ENCODE measurements at places on chromosomes 7 and 10.
A peak's percentile ranks its signal among the peaks of the same experiment; 100 is the strongest.

- H3K4me1 ChIP-seq: peaks cover 29% of the 10 kb centered on the region
- H3K27ac ChIP-seq: no peak overlapping the region
- H3K36me3 ChIP-seq: peaks cover 49% of the 10 kb centered on the region
- H3K27me3 ChIP-seq: no peaks in the 10 kb centered on the region
Measured at GRCh38 chr7:98283887-98284222, 2.4 kb downstream of the BRI3 start.

GRCh38 chr7:468681-469562 lies 50.7 kb downstream of the PDGFA start:
- H3K4me3 ChIP-seq: no peak overlapping the region
- no peaks in the 10 kb centered on the region for H3K4me1 ChIP-seq
- no peaks in the 10 kb centered on the region for H3K27me3 ChIP-seq
- peaks cover 4% of the 10 kb centered on the region for H3K36me3 ChIP-seq

DNA sequence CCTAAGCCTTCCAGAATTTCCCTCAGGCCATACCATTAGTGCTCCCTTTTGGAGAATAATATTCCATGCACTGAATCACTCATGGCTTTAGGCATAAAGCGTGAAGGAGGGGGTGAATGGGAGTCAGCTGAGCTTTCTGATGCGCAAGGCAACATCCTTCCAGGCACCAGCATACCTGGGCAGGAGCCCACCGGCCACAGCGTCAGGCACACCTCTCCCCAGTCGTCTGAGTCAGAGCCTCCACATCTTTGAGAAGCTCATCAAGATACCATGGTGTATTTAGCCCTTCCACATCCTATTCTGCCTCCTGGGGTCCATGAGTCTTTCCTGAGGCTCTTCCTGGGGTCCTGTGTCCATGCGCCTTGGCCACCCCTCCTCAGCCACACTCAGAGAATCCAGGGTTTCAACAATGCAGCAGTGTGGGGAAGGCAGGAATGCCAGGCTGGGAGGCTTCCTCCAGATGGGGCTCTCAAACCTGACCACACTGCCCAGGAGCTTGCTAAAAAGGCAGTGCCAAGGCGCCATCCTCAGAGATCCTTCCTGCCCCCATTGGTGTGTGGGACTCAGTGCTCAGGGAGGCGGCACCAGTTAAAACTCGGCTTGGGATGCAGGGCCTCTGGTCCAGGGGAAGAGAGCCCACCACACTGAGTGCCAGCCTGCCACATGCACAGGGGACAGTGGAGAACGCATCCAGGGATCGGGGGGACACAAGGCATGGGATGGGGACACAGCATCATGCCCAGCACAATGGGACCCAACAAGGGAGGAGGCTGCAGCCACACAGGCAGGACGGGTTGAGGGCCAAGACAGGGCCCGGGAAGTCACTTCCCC lies 31.6 kb downstream of the RASGEF1A start:
- H3K4me1 ChIP-seq: no peaks in the 10 kb centered on the region
- no peaks in the 10 kb centered on the region for H3K36me3 ChIP-seq
- no peak overlapping the region for H3K4me3 ChIP-seq
- peaks cover 53% of the 10 kb centered on the region for H3K27me3 ChIP-seq

DNA sequence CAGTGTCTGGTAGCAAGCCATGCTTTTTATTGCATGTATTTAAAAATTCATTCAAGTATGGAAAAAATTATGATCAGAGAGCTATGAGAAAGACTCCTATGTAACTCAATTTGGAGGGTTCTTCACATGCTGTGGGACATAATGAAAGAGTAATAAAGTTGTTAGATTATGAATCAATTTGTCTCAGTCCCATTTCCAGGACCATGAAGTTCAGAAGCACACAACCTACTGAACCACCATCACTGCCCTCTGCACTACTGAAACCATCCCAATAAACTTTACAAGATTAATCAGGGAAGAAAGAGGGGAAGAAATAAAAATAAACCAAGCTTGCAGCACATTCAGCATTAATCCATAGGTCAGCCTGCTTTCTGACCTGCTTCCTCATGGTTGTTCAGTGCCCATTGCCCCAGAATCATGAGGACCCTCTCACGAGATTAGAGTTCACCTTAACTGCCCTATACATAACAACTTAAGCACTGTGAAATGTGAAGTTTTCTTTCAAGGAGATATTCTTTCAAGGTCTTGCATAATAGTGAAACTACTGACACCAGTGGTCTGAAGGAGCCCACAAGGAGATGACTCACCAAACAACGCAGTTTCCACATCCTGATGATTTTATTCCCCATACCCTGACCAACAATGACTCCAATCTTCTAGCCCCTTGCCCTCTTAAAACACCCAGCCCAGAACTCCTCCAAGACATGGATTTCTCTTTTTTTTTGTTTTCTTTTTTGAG lies 171.5 kb upstream of the ADCY1 start:
- H3K4me3 ChIP-seq: no peak overlapping the region
- no peaks in the 10 kb centered on the region for H3K27me3 ChIP-seq
- no peaks in the 10 kb centered on the region for H3K4me1 ChIP-seq
- no peak for DNase-seq
- H3K36me3 ChIP-seq: no peaks in the 10 kb centered on the region
- H3K27ac ChIP-seq: no peak overlapping the region

DNA sequence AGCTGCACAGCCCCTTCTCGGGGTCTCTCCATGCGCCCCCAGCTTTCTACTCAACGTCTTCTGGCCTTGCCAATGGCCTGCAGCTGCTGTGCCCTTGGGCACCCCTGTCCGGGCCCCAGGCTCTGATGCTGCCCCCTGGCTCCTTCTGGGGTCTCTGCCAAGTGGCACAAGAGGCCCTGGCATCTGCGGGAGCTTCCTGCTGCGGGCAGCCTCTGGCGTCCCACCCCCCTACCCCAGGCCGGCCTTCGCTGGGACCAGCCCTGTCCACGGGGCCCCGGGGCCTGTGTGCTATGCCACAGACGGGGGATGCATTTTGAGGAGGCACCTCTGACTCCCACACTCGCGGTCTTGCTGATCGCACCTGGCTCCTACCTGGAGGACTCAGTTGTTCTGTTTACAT lies 2.3 kb downstream of the VENTX start:
- no peaks in the 10 kb centered on the region for H3K36me3 ChIP-seq
- H3K27ac ChIP-seq: no peak overlapping the region
- H3K4me3 ChIP-seq: no peak overlapping the region
- no peak for DNase-seq

- no peaks in the 10 kb centered on the region for H3K36me3 ChIP-seq
- H3K27me3 ChIP-seq: no peaks in the 10 kb centered on the region
- H3K4me3 ChIP-seq: no peak overlapping the region
- no peaks in the 10 kb centered on the region for H3K4me1 ChIP-seq
- no peak overlapping the region for H3K27ac ChIP-seq
Measured at GRCh38 chr10:7915923-7916536, 97.7 kb downstream of the TAF3 start.

DNA sequence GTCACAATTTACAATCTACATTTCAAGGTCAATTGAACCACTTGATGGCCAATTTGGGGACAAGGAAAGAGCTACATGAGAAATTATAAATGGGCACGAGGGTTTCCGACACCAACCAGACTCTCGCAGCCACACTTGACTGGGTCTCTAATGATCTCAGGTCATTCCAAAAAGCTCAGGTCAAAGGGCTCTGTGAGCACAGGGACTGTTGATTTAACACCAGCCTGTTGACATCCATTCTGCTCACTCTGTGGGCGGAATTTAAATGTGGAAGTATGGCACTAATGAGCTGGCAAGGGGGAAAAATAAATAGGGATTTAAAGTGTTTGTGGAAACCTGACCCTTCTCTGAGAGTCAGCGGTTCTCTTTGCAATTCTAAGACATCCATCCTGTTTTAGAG lies 810.7 kb upstream of the AUTS2 start:
- H3K4me1 ChIP-seq: peaks cover 10% of the 10 kb centered on the region
- peak; percentile 71 for DNase-seq
- H3K27me3 ChIP-seq: no peaks in the 10 kb centered on the region
- no peak overlapping the region for H3K4me3 ChIP-seq
- H3K36me3 ChIP-seq: no peaks in the 10 kb centered on the region

Measured in neuronal stem cell (in vitro differentiated cells).